Ovary (tissue), 10 donors: ENCODE measurements at places on chromosomes 1 and 21. TPM values are rescaled to one million over a fixed set of nuclear protein-coding genes. Genes with fewer than 3 reads are reported as not detected.

DNA sequence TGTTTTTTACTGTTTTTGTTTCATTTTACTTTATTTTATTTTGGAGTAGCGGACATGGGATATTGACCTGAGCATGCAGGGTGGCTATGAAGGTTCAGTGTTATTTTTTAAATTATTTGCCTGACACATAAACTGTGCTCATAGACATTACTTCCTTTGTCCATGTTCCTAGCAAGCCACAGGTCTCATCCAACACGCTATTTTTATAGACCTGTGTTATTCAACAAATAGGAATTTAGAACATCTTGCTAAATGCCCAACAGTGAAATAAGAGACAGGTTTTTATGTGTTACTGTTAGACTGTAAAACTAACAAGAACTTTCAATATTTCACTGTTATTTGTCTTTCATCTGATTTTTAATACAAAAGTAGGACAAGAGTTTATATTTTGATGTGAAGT, 756.4 kb downstream of the KCNT2 start:
- no peaks in the 10 kb centered on the region for H3K4me1 ChIP-seq
- no peak overlapping the region for H3K27ac ChIP-seq
- H3K27me3 ChIP-seq = no peaks in the 10 kb centered on the region

DNA sequence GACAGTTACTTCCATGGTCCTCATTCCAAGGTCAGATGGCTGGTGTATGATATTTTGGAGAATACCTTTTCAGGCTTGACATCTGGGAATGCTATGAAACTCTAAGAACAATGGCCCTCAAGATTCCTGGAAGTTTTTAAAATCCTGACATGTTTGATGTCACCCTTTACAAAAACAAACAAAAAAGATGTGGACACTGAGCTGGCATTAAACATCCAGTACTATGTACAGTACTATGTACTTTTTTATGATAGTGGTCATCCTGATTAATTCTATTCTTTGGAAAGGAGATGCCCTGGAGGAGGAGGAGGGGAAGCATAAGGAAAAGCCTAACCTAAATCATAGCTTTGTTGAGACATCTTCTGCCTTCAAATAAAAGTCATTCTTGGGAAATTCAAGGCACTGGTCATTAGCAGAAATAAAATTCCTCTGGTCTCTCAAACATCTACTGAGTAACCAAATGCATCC, 235.4 kb downstream of the HMCN1 start:
- DNase-seq = no peak
- H3K27me3 ChIP-seq = no peaks in the 10 kb centered on the region
- H3K4me1 ChIP-seq = no peaks in the 10 kb centered on the region
- H3K27ac ChIP-seq = no peak overlapping the region

- no peak overlapping the region for H3K27ac ChIP-seq
- no peak overlapping the region for H3K4me3 ChIP-seq
- no peaks in the 10 kb centered on the region for H3K36me3 ChIP-seq
- DNase-seq = no peak
- no peaks in the 10 kb centered on the region for H3K27me3 ChIP-seq
Measured at GRCh38 chr21:44334329-44335030, 4.7 kb downstream of the CFAP410 start.

DNA sequence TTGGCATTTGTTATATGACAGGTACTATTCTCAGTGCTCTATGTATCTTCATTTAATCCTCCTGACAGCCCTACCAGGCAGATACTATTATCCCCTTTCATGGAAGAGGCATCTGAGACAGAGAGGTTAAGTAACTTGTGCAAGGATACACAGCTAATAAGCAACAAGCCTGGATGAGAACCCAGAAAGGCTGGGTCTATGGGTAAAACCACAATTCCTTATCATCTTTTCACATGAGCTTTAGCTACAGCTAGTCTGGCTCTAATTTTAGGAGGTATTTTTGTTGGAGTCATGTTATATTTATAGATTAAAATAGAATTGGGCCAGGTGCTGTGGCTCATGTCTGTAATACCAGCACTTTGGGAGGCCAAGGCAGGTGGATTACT, 27.7 kb downstream of the DNTTIP2 start:
- H3K27ac ChIP-seq = no peak overlapping the region
- H3K4me3 ChIP-seq = no peak overlapping the region
- no peaks in the 10 kb centered on the region for H3K36me3 ChIP-seq
- H3K27me3 ChIP-seq = no peaks in the 10 kb centered on the region

GRCh38 chr1:11704691-11705475, 13.4 kb downstream of the DRAXIN start:
- no peak overlapping the region for H3K27ac ChIP-seq
- H3K36me3 ChIP-seq = no peaks in the 10 kb centered on the region
- no peaks in the 10 kb centered on the region for H3K4me1 ChIP-seq
- no peaks in the 10 kb centered on the region for H3K27me3 ChIP-seq

DNA sequence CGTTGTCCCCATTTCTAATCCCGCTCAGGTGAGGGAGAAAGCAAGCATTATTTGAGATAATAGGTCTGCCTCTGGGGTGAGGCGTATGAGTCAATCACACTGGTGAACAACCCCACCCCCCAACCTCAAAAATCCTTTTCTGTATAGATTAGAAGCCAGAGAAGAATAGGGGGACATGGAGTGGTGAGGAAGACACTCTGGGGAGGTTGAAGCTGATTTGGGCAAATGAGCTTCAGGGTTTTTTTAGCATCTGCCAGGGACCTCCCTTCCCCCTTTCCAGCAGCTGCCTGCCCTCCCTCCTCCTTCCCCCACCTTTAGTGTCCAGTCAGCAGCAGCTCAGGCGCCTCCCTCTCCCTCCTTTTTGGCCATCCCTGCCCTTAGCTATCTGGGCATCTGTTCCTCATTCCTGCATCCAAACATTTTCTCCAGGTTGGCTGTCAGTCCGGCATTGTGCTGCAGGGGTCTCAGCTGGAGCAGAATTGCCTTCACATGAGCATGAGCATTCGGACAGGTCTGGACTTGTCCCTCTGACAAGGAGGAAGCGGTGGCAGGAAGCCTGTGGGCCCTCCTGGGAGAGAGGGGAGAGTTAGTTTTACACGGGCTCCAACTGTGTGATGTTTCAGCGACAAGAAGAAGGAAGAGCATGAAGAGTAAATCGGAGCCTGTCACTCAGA, 30.8 kb upstream of the PTGFRN start:
- H3K36me3 ChIP-seq = no peaks in the 10 kb centered on the region
- H3K4me1 ChIP-seq = peaks cover 5% of the 10 kb centered on the region
- H3K27me3 ChIP-seq = no peaks in the 10 kb centered on the region
- peak; percentile 30 for DNase-seq
- H3K27ac ChIP-seq = no peak overlapping the region

DNA sequence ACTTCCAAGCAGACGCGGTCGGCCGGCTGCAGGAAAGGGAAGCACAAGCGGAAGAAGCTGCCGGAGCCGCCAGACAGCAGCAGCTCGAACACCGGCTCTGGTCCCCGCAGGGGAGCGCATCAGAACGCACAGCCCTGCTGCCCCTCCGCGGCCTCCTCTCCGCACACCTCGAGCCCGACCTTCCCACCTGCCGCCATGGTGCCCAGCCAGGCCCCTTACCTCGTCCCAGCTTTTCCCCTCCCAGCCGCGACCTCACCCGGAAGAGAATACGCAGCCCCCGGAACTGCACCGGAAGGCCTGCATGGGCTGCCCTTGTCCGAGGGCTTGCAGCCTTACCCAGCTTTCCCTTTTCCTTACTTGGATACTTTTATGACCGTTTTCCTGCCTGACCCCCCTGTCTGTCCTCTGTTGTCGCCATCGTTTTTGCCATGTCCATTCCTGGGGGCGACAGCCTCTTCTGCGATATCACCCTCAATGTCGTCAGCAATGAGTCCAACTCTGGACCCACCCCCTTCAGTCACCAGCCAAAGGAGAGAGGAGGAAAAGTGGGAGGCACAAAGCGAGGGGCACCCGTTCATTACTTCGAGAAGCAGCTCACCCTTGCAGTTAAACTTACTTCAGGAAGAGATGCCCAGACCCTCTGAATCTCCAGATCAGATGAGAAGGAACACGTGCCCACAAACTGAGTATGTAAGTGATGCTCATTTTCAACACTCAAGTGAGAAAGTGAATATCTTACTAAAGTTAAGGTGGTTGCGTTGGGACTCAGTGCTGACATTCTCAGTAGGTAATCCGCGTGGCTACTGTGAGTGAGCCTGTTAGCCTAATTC, 25.5 kb downstream of the UTS2 start:
- H3K36me3 ChIP-seq = no peaks in the 10 kb centered on the region
- no peak overlapping the region for H3K27ac ChIP-seq
- H3K4me1 ChIP-seq = no peaks in the 10 kb centered on the region
- no peak for DNase-seq

- no peak overlapping the region for H3K4me3 ChIP-seq
- DNase-seq = no peak
- H3K27me3 ChIP-seq = no peaks in the 10 kb centered on the region
- no peak overlapping the region for H3K27ac ChIP-seq
Measured at GRCh38 chr1:178733972-178734371, 8.9 kb downstream of the RALGPS2 start.

DNA sequence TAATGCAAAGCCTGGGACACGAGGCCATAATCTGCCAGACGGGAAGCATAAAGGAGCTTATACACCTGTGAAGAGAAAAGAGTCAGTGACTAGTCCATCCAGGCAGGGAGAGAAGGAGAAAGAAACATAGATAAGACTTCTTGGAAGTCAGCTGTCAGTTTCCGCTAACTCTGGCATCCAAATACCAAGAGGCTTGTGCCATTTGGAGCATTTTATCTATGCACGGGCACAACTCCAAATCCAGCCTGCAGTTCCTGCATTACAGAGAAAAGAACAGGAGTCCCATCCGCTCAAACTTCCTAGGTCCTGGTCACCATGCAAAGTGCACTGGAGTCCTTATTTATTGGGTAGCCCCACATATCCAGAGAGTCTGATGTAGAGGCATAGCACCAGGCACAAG, 27.9 kb downstream of the SEC16B start:
- DNase-seq = no peak
- H3K27me3 ChIP-seq = no peaks in the 10 kb centered on the region
- H3K27ac ChIP-seq = no peak overlapping the region
- H3K4me3 ChIP-seq = no peak overlapping the region

DNA sequence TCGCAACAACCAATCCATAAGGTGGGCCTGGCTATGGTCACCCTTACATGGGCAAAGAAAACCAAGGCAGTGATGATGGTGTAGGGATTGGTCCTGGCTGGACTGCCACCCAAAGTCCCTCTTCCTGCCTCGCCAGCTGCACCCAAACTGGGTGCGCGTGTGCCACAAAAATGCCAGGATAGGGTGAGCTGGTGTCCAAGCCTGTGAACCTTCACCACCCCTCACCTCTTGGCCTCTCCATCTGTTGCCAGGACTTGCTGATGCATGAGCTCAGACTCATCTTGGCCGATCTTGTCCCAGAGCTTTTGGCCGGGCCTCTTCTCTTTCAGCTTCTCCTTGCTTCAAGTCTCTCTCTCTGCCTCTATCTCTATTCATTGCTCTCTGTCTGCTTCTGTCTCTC, 41.8 kb downstream of the FOXD2 start:
- no peaks in the 10 kb centered on the region for H3K4me1 ChIP-seq
- H3K27me3 ChIP-seq = no peaks in the 10 kb centered on the region
- no peak for DNase-seq
- H3K36me3 ChIP-seq = no peaks in the 10 kb centered on the region
- no peak overlapping the region for H3K27ac ChIP-seq

DNA sequence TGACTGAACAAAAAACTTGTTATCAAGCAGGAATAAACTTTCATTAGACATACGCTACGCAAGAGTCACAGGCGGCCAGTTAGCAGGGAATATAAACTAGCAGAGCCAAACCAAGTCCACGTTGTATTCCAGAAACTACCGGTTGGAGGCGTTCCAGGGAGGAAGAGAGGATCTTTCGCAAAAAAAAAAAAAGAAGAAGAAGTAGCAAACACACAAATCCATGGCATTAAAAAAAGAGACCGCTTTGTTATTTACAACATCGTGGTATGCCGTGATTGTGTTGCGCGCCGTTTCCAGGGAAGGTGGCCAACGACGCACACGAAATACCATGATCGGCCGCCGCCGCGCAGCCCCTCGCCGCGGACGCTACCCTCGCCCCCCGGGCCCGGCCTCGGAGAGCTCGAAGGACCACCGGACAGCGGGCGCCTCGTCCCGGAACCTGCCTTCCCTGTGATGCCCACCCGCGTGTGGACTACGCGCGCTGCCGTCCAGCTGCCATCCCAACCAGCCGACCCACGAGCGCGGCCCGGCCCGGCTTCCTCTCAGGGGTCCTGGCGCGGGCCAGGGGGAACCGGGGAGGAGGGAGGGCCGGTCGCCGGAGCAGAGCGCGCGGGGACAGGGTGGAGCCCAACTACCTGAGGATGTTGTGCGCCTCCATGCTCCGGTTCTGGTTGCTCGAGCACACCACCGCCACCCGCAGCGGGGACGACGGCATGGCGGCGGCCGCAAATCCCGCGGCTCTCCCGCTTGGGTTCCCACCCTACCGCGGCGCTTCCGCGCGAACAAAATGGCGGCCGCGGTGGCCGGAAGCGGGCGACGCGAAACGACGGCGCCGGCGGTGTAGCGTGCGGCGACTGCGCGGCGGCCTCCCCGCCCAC, 581 bp downstream of the SSU72 start:
- peak overlapping the region; percentile 63 for H3K4me3 ChIP-seq
- H3K27me3 ChIP-seq = no peaks in the 10 kb centered on the region
- H3K4me1 ChIP-seq = peaks cover 4% of the 10 kb centered on the region
- H3K36me3 ChIP-seq = no peaks in the 10 kb centered on the region
- no peak for DNase-seq

GRCh38 chr1:41437011-41437355, 47.5 kb downstream of the EDN2 start:
- H3K4me1 ChIP-seq = peaks cover 12% of the 10 kb centered on the region
- no peaks in the 10 kb centered on the region for H3K36me3 ChIP-seq
- no peak for DNase-seq
- no peaks in the 10 kb centered on the region for H3K27me3 ChIP-seq

- no peaks in the 10 kb centered on the region for H3K27me3 ChIP-seq
- no peaks in the 10 kb centered on the region for H3K36me3 ChIP-seq
- no peak for DNase-seq
- no peaks in the 10 kb centered on the region for H3K4me1 ChIP-seq
- no peak overlapping the region for H3K27ac ChIP-seq
- no peak overlapping the region for H3K4me3 ChIP-seq
Measured at GRCh38 chr1:98940069-98940721, 64.5 kb downstream of the PLPPR5 start.

GRCh38 chr1:206676499-206676898, 8.2 kb upstream of the MAPKAPK2 start:
- no peaks in the 10 kb centered on the region for H3K36me3 ChIP-seq
- H3K27ac ChIP-seq = no peak overlapping the region
- DNase-seq = no peak
- no peak overlapping the region for H3K4me3 ChIP-seq

RPS8 gene
- 5,328 TPM for total RNA-seq

CR1L gene
- total RNA-seq = not detected

OR2L3 gene
- not detected for total RNA-seq

FABP3 gene
- 16.3 TPM for total RNA-seq

A3GALT2 gene
- total RNA-seq = not detected

AKR1A1 gene
- 66.6 TPM for total RNA-seq

PCP4 gene
- total RNA-seq = not detected
